Nephron progenitor cell (in vitro differentiated cells): ENCODE measurements at places on chromosomes 11 and 22.

GRCh38 chr22:20324139-20324516, 4.3 kb upstream of the DGCR6L start:
- DNase-seq = no peak

DNA sequence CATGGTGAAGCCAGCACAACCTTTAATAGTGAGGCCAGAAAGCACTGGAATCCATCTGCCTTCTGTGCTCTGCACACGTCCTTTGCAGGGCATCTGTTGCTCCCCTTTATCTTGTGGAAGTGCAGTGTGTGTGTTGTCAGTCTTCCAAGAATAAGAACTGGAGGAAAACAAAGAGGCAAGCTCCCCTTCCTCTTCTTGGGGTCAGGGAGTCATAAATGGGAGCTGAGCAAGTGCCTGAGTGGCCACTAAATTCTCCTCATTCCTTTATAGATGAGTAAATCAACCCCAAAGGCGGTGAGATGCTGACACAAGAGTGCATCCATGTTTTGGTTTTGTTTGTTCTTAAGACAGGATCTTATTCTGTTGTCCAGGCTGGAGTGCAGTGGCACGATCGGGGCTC, 38.3 kb downstream of the WT1 start:
- DNase-seq = no peak

- no peak for DNase-seq
These were observed 19.4 kb downstream of the ELFN2 start for GRCh38 chr22:37407856-37408255.

- DNase-seq = peak; percentile 53
These were observed 214.6 kb downstream of the NTM start for GRCh38 chr11:131584785-131585592.

- DNase-seq = no peak
These were observed 1.1 kb upstream of the APOBEC3F start for GRCh38 chr22:39039306-39040126.

DNA sequence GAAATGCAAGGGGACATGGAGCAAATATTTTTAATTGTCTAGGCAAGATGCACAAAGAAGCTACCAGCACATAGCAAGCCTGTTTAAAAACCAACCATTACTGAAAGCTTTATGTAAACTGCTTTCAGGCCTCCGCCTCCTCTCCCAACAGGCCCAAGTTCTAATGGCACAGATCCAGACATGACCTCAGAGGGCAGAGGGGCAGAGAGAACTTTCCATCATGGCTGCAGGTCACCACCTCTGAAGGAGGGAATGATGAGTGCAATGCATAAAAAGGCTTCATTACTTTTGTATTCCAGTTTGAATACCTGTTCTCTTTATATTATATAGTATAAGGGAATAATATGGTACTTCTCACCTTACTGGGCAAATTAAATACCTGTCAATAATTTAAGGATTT, 15.2 kb downstream of the DDX17 start:
- no peak for DNase-seq

- DNase-seq = no peak
These were observed 19.9 kb upstream of the ME3 start for GRCh38 chr11:86692317-86692716.

- DNase-seq = peak; percentile 43
These were observed 1.7 kb downstream of the RASGRP2 start for GRCh38 chr11:64742087-64742888.

DNA sequence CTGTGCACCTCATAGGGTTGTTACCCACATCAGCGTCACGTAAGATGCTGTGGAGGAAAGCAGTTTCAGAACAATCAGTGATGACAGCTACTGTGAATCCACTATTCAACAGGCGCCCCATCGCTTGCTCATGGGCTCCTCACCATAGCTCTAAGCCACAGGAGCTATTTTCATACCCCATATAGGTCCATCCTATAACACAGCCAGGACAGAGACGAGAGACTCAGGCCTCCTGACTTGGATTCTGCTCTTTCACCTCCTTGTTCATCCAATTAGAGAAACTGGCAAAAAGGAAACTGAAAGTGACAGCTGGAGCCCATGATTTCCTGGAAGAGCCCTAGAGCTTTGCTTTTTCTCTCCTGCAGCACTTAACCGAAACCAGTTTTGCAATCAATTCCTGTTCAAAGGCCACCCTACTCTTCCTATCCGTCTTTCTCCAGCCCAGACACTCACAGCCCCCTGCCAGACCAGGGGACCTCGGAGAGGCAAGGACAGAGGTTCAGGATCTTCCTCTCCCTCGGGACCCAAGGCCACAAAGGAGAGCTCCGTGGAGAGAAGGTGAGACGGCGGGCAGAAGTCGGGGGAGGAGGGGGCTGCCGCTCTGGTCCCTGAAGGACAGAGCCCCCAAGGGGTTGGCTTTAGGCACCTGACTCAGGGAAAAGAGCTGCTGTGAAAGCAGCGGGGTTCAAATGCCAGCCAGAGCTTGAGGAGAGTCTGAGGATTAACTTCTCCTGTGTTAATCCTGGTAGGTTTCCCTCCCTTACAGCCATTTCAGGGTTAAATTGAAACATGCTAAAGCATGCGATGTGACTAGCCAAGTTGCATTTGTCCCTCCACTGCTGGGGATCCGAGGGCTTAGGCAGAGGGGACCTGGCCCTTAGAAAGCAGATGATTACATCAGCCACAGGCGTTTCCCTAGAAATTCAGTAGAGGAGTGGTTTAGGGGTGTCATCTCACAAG, at the start of gene APOL6:
Gene APOL6 (plus strand): TSS at position 381 of the 960 bp plus-strand sequence. CDS start 7,980 bp downstream, outside the sequence.
- DNase-seq = no peak

DNA sequence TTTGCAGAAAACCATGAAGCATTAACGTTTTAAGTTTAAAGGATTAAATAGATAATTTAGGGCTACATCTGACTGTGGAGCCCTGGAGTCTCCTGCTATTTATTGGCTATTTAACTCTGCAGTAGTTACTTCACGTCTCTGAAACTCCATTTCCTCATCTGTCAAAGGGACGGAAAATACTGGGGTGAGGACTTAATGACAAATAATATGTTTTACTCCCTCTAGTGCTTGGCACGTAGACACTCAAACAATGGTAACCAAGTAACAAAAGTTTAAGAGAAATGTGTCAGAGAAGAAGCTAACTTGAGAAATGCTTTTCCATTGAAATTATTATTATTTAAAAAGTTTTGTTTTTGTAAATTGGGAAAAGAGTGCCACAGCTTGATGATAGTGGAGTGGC, 130.7 kb upstream of the RCN1 start:
- DNase-seq = no peak

DNA sequence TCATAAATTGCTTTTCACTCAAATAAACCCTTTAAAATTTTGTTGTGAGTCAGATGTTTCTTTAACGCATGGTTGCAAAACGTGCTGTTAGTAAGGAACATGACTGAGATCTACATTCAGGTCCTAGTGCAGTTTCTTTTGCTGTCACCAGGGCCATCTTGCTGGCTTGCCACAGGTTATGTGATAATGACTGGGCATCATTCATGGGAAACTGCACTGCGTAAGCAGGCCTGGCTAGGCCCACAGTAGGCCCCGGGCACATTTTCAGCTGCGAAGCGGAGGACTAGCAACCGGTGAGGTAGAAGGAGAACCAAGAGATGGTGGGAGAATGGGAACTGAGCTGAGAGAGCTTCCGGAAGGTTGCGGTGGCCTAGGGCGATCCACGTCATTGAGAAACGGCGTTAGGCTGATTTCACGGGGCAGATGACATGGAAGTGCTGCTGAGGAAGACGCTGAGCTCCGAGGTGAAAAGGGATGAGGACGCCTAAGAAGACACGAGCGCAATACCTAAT, 3.2 kb upstream of the KLHDC7B start:
- DNase-seq = no peak

DNA sequence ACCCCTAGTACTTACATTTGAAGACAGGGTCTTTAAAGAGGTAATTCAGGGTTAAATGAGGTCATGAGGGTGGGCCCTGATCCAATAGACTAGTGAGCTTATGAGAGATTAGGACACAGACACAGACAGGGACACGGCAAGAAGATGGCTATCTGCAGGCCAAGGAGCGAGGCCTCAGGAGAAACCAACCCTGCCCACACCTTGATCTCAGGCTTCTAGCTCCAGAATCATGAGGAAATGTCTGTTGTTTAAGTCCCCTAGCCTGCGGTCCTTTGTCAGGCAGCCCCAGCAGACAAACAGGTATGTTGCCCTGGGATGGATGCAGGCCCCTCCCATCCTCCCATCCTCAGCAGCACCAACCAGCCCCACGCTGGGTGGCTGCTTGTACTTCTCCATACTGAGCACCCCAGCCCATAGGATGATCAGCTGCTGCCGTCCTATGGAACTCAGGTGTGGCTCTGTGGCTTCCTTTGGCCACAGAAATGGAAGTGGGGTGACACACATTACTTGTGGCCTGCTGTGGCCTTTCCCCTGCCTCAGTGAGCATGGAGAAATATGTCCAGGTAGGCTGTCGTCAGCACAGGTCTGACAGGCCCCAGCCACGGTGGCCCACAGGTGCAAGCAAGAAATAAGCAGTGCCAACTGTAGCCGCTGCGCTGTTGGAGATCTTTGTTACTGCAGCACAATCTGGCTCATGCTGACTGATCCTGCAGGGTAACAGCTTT, 7.9 kb downstream of the GNB1L start:
- no peak for DNase-seq

DNA sequence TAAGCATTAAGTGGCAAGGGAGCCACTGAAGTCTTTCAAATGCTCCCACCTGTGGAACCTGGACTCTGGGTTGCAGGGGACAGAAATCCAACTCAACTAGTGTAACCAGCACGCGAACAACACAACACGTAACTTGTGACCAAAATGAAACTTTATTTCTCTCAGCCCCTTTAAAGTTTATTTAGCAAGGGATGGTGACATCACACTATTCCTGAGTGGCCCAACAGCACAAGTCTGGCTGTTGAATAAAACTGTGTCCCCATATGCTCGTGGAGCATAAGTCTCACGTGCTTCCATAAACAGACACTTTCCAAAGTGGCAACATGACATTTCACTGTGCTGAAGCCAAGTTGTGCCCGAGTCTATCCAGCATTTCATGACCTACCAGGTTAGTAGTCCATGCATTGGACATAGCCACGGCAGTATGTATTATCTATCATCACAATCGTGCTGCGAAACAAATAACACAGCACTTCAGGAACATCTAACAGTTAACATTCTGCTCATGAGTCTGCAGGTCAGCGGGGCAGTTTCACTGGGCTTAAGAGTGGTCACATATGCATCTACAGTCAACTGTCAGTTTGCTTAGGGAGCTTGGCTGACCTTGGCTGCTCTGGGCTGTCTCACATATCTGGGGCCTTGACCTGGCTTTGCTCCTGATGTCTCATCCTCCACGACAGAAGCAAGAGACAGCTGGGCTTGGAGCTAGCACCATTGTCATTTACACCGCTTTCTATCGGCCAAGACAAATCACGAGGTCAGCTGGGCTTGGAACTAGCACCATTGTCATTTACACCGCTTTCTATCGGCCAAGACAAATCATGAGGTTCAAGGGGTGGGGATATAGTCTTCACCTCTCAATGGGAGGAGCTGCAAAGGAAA, 35.0 kb upstream of the LMO2 start:
- no peak for DNase-seq

DNA sequence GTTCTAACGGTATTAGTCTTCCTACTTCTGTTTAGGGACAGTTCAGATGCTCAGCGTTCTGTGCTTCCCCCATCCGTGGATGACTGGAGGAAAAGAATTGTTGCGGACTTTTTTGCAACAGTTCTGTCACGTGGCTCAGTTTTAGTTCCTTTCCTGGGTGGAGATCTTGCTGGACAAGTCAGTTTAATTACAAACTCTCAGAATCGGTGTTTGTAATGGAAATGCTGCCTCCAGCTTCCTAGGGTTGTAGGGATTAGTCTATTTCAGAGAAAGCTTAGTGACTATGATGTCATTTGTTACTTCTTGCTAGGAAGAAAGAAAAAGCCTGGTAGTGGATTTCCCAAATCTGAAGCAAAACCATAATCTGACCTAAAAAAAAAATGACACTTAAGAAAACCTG, 320.4 kb downstream of the CADM1 start:
- no peak for DNase-seq

DNA sequence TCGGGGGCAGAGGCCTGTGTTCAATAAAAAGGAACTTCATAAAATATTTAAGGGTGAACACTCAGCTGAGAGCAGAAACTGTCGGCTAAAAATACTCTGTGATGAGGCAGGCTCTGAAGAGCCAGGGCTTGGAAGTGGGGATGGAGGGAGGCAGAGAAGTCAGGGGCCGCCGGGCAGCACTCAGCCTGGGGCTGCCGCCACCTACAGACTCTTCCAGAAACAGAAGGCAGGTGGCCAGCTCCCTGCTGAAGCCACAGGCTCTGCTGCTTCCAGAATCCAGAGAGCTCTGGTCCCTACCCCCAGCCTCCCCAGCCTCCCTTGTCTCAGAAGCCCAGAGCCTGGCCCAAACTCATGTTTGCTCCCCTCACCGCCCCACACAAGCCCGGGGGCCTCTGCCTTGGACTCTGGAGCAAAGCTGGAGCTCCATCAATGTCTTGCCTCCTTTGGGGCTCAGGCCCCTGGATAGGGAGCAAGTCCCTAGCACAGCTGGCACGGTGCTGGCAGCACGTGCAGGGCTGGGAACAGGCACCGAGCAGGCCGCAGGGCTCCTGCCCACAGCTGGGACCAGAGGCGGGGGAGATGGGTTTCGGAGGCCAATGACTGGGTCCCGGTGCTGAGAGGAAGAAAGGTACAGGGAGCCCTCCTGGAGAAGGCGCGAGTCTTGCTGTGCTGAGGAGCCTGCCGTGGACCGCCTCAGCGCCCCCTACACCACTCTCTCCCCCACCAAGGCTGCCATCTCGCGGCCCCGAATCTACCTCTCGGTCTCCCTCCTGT, 8.2 kb downstream of the LRFN4 start:
- DNase-seq = no peak

- no peak for DNase-seq
These were observed 31.5 kb downstream of the STIM1 start for GRCh38 chr11:3886985-3887384.
